IgD-negative memory B cell (primary cell): ENCODE measurements at places on chromosomes 2 and 18. TPM values are rescaled to one million over a fixed set of nuclear protein-coding genes. Genes with fewer than 3 reads are reported as not detected.

Gene PSMD1
- polyA plus RNA-seq: 38.3 TPM

Gene PRKAG3
- polyA plus RNA-seq: not detected

Gene RAD51AP2
- polyA plus RNA-seq: not detected

Gene HOXD13
- not detected for polyA plus RNA-seq

Gene CASP10
- polyA plus RNA-seq: 14.9 TPM

Gene LYG1
- 0.48 TPM for polyA plus RNA-seq

Gene CTNNA2
- polyA plus RNA-seq: not detected

Gene CYP27A1
- polyA plus RNA-seq: 0.83 TPM

Gene TGOLN2
- 86.7 TPM for polyA plus RNA-seq

Gene FSHR
- not detected for polyA plus RNA-seq

Gene LDLRAD4
- polyA plus RNA-seq: 5.1 TPM

Gene ADCYAP1
- polyA plus RNA-seq: not detected

Gene SERPINB5
- not detected for polyA plus RNA-seq

Gene POMC
- 10.1 TPM for polyA plus RNA-seq

Gene SERPINB3
- polyA plus RNA-seq: not detected

Gene IRS1
- 0.21 TPM for polyA plus RNA-seq

Gene TPGS2
- 50.1 TPM for polyA plus RNA-seq

Gene MOGAT1
- polyA plus RNA-seq: not detected

Gene NOP58
- 111 TPM for polyA plus RNA-seq
